ENCODE measurements at places on chromosomes 4 and X.
A peak's percentile ranks its signal among the peaks of the same experiment; 100 is the strongest.

DNA sequence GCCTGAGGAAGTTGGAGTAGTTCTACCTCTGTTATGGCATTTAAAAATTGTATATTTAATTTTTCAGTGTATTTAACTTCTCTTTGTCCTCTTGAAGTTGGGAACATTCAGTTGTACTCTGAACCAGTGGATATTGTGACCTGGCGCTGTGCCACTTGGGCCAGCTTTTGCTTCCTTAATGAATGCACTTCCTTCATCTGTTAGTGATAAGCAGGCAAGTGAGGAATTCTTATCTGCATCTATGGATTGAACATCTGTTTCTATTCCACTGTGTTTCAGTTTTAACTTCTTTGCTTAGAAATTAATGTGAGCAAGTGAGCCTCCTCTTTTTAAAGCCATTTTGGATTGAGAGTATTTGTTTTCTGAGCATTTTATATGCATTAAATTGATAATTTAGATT is 128.3 kb downstream of the UCHL1 start:
- DNase-seq = no peak

DNA sequence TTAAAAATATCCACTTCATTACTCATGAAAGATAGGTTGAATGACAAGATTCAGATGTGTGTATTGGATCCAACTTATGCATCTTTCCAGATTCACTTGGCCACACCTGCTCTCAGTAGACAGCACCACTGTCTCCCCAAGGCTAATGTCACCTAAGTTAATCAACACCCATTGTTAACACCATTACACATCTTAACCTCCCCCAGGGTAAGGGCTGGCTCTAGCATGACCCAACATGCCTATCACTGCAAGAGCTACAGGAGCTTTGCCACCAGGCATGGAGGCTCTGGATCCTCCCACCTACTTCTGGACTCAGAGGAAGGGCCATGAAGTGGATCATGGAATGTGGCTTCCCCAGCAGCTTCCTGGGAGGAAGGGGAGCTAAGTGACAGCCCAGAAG is 32.8 kb upstream of the LSM6 start:
- no peak for DNase-seq

DNA sequence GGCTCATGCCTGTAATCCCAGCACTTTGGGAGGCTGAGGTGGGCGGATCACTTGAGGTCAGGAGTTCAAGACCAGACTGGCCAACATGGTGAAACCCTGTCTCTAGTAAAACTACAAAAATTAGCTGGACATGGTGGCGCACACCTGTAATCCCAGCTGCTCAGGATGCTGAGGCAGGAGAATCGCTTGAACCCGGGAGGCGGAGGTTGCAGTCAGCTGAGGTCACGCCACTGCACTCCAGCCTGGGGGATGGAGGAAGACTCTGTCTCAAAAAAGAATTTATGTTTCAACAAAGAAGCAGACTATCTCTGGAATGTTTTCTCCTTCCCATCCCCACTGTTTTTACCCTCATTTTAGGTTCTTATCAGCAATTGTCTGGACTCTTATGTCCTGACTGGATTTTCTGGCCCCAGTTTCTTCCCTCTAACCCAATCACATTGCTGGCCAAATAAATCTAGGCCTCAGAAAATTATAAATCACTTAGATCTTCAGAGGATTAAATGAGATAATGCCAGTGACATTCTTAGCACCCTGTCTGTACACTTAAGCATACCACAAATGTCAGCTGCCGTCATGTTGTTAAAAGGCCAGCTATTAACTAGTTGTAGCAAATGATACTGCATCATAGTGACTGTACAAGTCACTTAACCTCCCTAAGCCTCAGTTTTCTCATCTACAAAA is 44.9 kb upstream of the PRSS48 start:
- DNase-seq = no peak

DNA sequence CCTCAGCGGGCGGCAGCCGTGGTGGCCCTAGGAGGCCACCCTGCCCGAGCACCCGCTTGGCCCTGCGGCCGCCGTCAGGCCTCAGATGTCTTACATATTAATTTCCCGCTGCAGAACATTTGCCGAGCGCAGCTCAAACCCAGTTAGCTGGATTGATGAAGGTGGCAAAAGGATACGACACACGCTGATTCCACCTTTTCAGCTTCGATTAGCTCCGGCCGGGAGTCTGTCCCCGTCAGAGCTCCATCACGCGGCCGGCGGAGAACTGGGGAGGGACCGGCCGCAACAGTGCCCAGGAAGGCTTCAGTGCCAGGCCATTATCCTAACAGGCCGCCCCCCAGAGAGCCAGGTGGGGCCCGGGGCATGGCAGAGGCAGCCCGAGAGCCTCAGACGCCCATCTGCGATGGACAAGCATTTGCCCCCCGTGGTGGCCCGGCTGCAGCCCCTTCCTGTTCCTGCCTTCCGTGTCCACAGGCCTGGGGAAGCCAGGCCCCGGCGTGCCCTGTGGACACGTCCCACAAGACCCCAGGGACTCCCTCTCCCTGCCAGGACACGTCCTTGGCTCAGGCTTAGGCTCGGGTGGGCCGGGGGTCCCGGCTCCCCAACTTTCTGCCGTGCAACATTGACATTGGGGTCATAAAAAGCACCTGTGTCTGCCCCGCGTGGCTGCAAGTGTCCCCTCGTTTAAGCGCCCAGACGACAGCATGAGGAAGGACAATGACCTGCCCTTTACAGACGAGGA is 133.8 kb upstream of the NKX1-1 start:
- DNase-seq = no peak

GRCh38 chr4:124937993-124938392 is 225.5 kb upstream of the ANKRD50 start:
- no peak for DNase-seq

- DNase-seq = no peak
These were observed 50.5 kb upstream of the FAM47C start for GRCh38 chrX:36957425-36958328.

DNA sequence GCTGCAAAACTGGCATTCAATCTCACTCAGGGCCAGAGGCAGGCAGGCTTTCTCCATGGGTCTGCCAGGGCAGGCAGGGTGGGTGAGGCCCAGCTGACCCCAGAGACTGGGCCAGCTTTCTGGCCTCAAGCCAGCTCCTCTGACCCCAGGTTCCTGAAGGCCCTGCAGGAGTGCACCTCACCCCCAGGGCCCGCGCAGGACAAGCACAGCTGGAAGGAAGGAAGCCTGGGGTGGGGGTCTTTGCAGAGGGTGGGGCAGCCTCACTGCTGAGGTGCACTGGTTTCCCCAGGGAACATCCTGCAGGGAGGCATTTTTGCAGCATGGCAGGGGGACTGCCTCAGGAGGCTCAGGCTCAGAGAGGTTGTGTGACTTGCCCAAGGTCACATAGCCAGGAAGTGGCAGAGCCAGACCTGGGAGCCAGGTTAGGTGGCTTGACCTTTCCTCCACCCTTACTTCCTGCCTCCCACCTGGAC is 31.5 kb upstream of the AFAP1 start:
- no peak for DNase-seq

- DNase-seq = no peak
These were observed 3.8 kb upstream of the DCAF4L1 start for GRCh38 chr4:41977709-41978108.

DNA sequence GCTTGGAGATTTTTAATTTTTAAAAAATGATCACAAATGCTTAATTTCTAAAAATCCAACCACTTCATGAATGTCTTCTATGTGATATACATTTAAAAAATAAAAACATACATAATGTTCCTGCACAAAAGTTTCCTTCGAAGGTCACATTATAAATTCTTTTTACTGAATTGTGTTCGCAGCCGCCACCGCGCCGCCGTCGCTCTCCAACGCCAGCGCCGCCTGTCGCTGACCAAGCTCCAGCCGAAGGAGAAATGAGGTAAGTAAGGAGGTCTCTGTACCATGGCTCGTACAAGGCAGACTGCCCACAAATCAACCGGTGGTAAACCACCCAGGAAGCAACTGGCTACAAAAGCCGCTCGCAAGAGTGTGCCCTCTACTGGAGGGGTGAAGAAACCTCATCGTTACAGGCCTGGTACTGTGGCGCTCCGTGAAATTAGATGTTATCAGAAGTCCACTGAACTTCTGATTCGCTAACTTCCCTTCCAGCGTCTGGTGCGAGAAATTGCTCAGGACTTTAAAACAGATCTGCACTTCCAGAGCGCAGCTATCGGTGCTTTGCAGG is 48.8 kb upstream of the NEUROG2 start:
- DNase-seq = no peak

- DNase-seq = no peak
These were observed 88.1 kb downstream of the PCDH7 start for GRCh38 chr4:30808276-30808675.

DNA sequence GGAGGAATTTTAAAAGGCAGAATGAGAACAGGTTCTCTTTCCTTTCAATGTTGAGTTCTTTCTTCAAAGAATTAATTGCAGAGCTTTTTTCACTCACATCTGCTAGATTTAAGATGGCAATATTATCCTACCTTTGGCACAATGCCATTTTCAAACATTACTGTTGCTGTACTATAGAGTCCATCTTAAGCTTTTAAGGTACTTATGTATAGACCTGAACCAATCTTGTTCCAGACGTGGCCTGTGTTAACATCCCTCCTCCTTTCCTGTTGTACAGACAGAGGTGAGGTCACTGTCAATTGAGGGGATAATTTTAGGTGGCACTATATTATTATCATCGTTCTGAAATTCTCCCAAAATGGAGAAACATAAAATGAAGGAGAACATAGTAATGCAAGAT is 53.0 kb upstream of the MYOZ2 start:
- DNase-seq = no peak

DNA sequence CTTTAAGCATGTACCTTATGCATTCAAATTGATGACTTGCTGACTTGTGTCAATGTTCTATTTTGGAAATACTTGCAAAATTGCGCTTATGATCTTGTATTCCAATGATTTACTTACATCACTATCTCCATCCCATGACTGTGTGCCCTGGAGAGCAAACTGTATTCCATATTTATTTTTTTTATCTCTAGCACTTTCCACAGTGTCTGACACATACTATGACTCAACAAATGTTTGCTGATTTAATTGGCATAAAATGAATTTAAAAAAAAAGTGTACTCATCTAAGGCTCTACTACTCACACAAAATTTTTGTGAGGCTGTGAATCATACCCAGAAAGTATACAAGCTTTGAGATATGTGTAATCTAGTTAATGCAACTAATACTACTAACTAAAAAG is 1066.8 kb upstream of the ADGRL3 start:
- no peak for DNase-seq

DNA sequence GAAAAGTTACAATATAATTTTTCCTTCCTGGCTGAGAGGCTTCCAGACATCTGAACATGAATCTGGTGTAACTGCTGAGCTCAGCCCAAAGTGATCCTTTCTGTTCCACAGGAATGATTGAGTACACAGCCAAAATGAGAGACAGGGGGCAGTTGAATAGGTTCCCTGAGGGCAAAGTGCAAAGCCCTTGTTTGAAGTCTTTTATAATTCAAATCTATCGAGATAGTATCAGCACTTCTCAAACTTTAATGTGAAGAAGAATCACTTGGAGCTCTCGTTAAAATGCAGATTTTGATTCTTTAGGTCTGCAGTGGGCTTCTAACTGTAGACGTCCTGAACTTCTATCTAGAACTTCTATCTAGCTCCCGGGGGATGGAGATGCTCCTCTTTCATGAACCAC is 54.4 kb upstream of the BMP2K start:
- DNase-seq = no peak

DNA sequence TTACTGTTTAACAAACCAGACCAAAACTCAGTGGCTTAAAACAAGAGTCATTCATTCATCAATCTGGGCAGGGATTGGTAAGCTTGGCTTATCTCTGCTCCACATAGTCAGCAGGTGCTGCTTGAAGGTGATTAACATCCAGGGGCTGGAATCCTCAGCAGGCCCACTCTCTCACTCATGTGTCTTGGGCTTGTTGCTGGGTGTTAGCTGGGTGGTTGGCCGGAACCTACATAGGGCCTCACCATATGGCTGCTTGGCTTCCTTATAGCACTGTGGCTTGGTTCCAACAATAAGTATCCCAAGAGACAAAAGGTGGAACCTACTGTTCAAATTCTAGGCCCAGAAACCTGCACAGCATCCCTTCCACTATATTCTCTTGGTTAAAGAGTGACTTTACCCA is 125.0 kb downstream of the RASGEF1B start:
- DNase-seq = no peak

DNA sequence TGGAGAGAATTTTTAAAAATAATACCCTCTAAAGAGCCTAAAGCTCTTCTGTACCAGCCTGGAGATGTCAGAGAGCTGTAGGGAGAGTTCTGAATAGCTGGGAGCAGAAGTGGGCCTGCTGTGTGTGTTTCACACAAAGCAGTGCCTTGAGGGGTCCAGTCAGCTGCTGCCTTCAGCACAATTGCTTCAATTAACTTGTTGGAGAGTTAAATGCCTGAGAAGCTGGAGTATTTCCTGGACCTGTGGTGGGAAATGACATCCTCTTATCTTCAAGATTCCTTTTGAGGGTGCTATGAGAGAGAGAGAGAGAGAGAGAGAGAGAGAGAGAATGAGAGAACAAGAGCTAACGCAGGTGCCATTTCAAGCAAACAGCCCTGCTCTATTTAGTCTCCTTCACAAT is 96.2 kb upstream of the IL1RAPL2 start:
- no peak for DNase-seq

DNA sequence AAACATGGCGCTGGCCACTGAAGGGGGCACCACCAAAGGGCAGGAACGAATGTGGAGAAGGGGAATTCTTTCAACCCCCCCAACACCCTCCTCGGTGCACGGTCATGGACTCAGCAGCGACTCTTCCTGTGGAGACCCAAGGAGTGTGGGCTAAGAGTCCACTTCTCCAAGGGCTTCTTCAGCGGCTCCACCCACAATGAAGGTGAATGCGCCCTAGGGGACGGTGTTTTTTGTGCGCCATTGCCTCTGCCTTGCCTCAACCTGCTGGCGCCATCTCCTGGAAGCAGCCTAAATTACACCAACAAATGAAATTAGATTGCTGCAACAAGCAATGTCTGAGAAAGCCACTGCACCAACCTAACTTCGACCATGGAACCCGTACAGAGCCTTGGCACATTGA is 169.2 kb upstream of the MAGEB18 start:
- peak; percentile 24 for DNase-seq

GRCh38 chrX:46477435-46477834 is 67.8 kb downstream of the ZNF674 start:
- no peak for DNase-seq

GRCh38 chr4:94411296-94411695 is 40.4 kb upstream of the PDLIM5 start:
- no peak for DNase-seq

GRCh38 chr4:42252315-42252714 is 99.9 kb upstream of the BEND4 start:
- no peak for DNase-seq

All from NCI-H774 (cell line).